ENCODE measurements at places on chromosomes 6 and 20. TPM values are rescaled to one million over a fixed set of nuclear protein-coding genes. Genes with fewer than 3 reads are reported as not detected.
A peak's percentile ranks its signal among the peaks of the same experiment; 100 is the strongest.

Gene RIPOR3
- total RNA-seq: 4.5 TPM

Gene MATN4
- total RNA-seq: 1.6 TPM

Gene PTPRT
- 0.32 TPM for total RNA-seq

Gene RGS19
- 22.2 TPM for total RNA-seq

Gene EYA4
- 0.44 TPM for total RNA-seq

DNA sequence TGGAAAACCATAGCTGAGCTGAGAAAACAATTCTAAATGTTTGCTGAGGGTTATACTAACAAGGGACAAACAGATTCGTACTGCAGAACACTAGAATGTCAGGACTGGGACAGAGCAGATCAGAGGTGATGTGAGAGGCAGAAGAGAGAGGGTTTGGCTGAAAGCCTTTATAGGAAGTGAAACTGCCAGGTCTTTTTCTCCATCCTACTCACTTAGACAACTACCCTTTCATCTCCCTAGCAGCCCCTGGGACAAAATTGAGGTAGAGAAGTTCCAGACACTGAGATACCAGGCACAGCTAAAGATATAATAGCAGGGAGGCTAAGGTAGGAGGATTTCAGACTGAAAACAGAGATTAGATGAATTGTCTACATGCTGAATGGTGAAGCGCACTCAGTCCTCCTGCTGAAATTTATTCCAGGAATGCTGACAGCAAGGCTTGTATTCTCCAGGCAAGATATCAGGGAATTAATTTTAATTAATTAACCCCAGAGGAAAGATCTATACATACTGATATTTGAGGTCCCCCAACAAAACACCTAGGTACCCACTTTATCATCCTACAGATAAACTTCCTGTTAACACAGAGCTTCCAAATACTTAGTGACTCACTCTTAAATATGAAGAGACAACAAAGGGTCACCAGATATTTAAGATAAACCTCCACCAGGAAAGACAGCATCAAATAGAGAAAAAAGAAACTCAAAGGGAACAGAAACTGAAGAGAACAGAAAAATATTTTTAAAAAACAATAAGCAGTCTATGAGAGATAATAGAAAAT, 12.6 kb upstream of the EIF2S2 start:
- DNase-seq: no peak

- DNase-seq: peak; percentile 38
These were observed 243.9 kb downstream of the DLL1 start for GRCh38 chr6:170046791-170047626.

DNA sequence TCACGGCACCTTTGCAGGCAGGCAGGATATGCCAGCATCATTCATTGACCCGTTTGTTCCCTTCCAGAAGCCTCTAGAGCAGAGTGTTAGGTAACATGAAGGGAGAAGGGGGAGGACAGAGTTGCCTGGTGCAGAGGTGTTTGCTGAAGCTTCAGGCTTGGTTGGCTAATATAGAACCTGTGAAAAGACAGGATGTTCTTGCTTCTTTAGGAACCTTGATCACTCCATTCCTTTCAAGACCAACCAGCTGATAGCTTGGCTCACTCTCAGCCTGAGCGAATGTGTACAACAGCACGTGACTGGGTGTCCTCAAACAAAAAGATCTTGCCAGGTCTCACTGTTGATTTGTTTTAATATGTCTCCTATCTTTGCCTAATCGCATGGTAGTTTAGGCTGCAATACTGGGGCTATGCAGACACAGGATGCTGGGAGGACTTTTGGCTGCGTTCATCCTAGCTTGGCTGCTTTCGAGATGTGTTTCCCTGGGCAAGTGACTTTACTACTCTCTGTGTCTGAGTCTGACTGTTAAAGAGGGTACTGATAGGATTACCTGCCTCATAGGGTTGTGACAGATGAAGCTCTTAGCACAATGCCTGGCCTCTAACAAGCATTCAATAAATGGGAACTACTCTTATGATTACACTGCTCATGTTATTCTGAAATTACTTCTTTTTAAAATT, 16.0 kb downstream of the SHLD1 start:
- DNase-seq: no peak

- no peak for DNase-seq
These were observed 45.2 kb downstream of the RANBP9 start for GRCh38 chr6:13666194-13667105.

DNA sequence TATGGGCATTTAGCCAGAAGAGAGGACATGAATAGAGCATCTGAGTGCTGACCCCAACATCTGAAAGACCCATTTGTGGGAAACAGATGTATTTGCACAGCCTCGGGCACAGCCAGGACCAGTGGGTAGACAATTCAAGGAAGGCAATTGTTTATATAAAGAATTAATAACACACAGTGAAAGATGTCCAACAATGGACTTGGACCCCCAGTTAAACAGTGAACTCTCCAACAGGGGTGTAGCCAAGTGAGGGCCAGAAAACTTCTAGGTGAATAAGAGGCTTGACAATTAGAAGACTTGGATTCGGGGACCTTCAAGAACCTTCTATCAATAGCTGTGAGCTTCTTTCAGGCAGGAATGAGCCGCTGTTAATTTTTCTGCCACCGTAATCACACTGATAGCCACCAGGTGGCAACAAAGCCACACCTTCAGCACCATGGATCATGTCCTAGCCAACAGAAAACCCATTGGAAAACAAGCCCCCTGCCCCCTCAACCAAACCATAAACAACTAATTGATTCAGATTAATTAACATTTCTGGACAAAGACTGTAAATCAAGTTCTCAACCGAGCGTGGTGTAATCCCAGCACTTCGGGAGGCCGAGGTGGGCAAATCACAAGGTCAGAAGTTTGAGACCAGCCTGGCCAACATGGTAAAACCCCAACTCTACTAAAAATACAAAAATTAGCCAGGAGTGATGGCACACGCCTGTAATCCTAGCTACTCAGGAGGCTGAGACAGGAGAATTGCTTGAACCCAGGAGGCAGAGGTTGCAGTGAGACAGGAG, 8.8 kb upstream of the SRSF6 start:
- no peak for DNase-seq

- no peak for DNase-seq
These were observed 131.3 kb upstream of the MTHFD1L start for GRCh38 chr6:150734235-150734634.

DNA sequence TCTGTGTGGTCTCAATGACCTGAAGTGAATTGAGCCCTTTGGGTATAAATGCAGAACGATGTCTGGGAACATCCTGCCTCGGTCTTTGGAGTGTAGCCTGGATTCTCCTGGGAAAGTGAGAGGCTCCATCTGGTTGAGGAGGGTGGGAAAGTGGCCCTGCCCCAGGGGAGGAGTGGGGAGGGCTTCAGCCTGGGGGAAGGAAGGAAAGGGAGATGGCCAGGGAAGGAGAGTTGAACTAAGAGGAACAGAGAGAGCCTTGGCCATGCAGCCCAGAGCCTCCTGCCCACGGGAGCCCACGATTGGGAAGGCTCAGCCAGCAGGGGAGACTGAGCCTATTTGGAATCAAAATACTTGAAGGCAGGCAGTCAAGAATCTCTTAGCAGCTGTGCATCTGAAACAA, 2.3 kb upstream of the EPB41L1 start:
- no peak for DNase-seq

DNA sequence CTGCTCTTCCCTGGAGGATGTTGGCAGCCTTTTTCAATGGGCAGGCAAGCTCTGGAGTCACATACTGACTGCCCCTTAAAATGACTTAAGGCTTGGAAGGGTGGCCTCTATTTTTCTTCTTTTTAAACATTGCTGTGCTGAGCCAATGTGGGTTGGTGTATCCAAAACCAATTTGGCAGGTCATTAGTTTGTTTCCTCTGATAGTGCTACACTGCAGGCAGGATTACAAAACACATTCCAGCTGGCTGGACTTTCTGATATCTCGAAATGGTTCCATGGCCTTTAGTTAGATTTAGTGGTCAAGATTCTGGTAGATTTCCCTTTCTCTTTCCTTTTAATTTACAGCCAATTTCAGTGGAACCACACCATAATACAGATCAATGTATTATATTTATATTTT, 28.1 kb upstream of the BMP2 start:
- DNase-seq: no peak

GRCh38 chr6:113539623-113540022, 317.5 kb upstream of the MARCKS start:
- no peak for DNase-seq

- DNase-seq: no peak
These were observed 112.0 kb upstream of the RNF24 start for GRCh38 chr20:4127344-4127743.

DNA sequence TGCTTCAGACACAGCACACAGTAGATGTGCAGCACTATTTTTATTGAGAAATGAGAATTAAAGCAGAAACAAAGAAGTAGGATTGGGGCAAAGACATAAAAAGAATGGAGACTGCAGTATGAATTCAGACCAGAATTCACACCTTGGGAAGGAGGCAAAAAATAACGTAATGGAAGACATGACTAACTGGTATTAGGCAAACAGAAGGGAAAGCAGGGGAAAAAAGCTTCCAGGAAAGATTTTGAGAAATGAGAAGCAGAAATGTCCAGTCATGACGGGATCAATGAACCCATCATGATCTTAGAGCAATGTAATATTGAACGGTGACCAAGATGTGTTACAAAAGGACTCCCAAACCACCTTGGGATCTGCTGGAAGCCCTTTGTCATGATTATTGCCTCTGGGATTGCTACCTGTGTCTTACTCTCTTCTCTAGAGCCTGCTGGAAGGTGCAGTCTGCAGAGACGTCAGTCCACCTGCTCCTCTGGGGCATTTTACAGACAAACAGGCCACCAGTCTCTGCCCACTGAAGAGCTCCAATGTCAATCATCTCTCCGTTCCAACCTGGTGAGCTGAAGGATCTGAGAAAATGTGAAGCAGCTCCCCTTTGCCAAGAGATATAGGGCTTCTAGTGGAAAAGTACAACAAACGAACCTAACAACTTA, 8.7 kb downstream of the NUDT3 start:
- no peak for DNase-seq

DNA sequence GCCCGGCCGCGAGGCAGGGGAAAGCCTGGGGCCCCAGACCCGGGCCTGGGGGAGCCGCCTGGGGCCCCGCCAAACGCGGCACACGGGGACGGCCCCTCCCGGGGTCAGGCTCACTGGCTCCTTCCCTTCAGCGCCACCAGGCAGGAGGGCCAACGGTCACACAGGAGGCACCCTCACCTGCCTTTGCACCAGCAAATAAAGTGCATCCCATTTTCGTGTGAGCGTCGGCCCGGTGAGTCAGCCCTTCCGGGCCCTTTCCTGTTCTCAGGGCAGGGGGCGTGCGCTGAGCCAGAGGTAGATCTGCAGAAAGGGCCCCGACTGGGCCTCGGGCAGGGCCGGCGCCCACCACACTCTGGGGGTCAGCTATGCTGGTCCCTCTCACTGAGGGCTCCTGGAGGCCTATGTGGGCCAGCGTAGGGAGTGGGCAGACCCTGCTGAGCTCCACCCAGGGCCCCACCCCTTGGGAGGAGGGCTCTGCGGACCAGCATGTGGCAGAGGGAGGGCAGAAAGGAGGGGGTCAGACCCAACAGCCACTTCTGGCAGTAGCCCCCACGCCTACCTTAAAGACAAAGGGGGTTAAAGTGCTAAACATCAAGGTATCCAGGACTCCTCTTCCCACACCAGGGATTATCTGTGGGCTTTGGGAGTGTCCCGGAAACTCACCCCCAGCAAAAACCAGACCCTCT, 931 bp upstream of the UCKL1 start:
- peak; percentile 74 for DNase-seq

DNA sequence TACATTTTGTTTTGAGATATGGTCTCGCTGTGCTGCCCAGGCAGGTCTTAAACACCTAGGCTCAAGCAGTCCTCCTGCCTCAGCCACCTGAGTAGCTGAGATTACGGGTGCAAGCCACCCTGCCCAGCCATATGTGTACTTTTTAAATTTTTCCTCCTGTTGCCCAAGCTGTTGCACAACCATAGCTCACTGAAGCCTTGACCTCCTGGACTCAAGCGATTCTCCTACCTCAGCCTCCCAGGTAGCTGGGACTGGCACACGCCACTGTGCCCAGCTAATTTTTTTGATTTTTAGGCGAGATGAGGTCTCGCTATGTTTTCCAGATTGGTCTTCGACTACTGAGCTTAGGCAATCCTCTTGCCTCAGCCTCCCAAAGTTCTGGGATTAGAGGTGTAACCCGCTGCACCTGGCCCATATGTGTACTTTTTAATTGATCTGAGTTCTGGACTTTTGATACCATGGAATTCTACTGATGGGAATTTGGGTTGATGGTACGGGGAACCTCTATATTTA, 44.9 kb downstream of the ITCH start:
- DNase-seq: no peak

DNA sequence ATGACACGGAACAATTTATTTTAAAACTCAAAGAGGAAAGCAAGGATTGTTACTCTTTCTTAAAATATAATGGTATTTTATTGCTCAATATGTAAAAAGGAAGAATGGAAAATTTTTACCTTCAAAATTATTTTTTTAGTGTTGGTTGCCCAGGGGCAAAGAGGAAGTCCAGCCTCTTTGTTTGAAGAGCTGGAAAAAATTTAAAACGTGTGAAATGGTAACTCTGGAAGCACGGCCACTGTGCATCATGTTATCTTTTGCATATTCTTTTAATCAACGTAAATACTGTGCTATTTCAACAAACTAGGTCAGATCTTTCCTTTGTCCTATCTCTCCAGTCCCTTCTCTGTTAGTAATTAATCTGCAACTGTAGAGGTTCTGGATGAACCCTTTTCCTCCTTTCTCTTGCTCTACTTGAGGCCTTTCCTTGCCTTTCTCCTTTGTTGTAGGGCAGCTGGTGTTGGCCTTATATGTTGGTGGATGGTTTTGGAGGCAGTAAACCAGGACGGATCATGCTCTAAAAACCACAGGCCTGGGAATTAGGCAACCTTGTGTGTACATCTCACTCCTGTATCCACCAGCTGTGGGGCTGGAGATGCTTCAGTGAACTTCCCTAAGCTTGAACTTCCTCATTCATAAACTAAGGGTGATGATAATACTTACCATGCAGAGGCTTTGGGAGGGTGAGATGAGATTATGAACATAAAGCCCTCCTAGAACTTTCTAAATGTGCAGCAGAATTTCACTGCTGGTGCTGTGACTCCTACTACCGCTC, 143.3 kb downstream of the PRL start:
- no peak for DNase-seq

DNA sequence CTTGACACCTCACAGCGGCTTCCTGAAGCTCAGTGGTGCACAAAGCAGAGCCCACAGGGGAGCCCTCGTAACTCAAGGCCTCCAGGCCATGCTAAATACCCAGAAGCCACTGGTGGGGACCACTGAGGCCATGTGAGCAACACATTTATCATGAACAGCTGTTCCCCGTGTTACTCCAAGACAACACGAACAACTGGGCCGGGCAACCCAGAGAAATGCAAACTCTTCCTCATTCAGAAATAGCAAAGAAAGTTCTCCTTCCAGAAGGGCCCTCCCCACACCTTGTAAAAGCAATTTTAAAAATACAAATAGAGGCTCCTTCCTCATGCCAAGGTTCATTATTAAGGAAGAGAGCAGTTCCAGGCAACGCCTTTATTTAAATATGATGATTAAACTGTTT, 36.3 kb upstream of the SLCO4A1 start:
- DNase-seq: no peak

- DNase-seq: no peak
These were observed 10.1 kb upstream of the ITPR3 start for GRCh38 chr6:33610779-33611732.

- no peak for DNase-seq
These were observed 41.9 kb upstream of the NOL4L start for GRCh38 chr20:32626859-32627636.
